ENCODE measurements at places on chromosomes 13 and 19. TPM values are rescaled to one million over a fixed set of nuclear protein-coding genes. Genes with fewer than 3 reads are reported as not detected.

DNA sequence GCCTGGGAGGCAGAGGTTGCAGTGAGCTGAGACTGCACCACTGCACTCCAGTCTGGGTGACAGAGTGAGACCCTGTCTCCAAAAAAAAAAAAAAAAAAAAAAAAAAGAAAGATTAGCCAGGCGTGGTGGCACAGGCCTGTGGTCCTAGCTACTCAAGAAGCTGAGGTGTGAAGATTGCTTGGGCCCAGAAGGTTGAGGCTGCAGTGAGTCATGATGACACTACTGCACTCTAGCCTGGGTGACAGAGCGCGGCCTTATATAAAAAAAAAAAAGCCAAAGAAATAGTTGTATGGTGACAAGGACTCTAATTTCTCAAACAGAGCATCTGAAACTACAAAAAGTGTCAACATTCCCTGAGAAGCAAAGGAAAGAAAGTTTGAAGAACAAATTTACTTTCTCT is 3.4 kb downstream of the PBX4 start:
- DNase-seq: no peak

DNA sequence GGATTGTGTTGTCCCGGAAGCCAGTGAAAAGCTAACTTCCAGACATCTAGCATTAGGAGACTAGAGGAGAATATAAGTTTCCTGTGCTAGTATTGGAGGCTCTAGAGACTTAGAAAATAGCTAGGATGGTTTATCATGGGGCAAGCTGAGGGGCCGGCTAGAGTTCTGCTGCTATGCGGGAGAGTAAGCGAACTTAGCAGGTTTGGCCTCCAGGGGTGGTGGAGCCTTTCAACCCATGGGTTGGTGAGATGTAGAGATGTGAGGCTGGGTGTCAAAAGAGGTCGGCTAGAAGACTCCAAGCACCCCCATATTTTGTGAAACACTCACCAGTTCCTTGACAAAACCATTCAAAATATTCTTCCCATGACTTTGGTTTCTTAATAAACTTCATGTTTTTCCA is 4.4 kb downstream of the SULT2A1 start:
- peak; percentile 15 for DNase-seq

DNA sequence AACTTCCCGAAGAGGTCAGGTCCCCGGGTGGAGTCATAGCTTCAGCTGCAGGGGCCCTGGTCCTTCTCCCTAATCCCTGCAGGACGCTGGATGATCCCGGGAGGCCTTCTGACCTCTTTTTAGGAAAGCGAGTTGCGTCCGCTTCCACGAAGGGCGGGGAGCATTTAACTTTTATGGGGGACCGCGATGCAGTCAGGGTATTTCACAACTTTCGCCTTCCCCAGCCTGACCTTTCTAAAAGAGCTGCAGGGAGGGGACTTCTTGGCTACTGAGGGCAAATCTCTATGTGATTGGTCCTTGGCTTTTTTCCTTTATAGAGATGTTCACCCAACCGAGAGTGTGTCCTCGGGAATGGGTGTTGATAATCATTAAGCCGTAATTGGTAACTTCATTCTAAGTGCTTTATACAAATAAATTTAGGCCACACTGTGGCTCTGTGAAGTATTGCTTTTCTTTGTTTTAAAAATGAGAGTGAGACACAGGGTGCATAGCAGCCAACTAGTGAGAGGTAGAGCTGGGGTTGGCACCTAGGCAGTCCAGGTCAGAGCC is 778 bp downstream of the ZNF230 start:
- DNase-seq: peak; percentile 45

The ZNF491 gene
- total RNA-seq: 2.3 TPM

Data from lower lobe of right lung (tissue), 2 donors.